ENCODE measurements at places on chromosomes 7 and 10. TPM values are rescaled to one million over a fixed set of nuclear protein-coding genes. Genes with fewer than 3 reads are reported as not detected.

POLL gene
- 17.3 TPM for total RNA-seq

ADCK2 gene
- 19.8 TPM for total RNA-seq

PLXDC2 gene
- total RNA-seq: 0.06 TPM

SEMA3D gene
- 0.03 TPM for total RNA-seq

MMP21 gene
- not detected for total RNA-seq

NME8 gene
- total RNA-seq: not detected
